Hindlimb muscle (tissue), 1 donor: ENCODE measurements at places on chromosomes 6 and 20.
A peak's percentile ranks its signal among the peaks of the same experiment; 100 is the strongest.

DNA sequence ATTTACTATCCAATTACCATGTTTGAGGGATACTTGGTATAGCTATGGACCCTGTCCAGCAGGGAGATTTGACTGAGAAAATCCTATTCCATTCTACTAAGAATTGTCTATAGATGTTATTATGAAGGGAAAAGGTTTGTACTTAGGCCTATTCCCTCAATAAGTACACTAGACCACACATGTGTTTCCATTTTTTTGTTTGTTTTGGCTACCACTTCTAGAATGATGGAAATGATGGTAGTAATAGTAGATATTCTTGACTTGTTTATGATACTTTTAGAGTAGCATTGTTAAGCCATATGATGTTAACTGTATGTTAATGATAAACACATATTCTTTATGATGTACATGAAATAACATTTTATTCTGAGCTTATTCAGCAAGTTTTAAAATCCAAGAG is 144.8 kb downstream of the OGFRL1 start:
- no peak for DNase-seq

GRCh38 chr6:1003394-1004160 is 308.3 kb upstream of the FOXQ1 start:
- no peak for DNase-seq

DNA sequence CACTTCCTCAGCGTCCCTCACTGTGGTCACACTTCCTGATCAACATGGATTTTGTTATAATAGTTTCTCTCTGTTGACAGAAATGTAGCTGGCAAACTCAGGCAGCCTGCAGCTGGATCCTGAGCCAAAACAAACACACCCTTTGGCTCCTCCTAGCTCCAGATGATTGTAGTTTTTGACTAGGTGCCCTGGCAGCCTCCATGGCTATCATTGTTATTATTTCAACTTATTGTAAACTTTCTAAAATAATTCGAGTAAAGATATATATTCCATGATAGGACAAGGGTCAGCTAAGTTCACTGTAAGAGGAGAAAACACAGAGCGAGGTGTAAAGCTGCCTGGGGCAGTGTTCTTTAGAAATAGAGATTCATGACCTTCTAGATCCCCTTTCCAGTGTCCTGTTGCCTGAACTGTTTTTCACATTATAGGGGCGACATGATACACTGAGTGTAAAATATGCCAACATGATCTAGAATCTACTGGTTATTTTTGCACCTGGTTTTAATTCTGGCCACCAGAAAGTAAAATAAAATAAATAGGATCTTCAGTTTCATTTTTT is 98.2 kb upstream of the HDGFL1 start:
- peak; percentile 49 for DNase-seq

- DNase-seq, result no peak
These were observed 70.4 kb downstream of the NOL4L start for GRCh38 chr20:32514760-32515159.

DNA sequence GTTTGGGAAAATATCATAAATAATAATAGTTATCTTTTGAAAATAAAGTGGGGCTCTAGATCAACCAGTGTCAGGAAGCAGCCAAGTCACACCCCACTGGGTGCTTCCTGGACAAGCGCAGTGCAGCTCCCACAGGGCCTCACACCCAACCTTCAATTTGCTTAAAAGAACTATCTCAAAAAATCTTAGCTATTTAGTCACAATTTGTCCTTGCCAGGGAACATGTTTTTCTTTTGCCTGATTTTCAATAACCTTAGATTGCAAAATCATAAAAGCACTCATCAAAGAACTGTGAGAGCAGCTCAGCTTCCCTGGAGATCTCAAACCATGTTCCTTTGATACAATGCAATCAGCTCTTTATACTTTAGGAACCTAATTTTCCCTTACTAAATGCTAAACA is 1.6 kb upstream of the NCOA7 start:
- DNase-seq, result no peak

GRCh38 chr20:63699466-63700198 is 3.2 kb downstream of the TNFRSF6B start:
- no peak for DNase-seq

GRCh38 chr20:20711413-20711812 is 1.0 kb downstream of the RALGAPA2 start:
- no peak for DNase-seq

DNA sequence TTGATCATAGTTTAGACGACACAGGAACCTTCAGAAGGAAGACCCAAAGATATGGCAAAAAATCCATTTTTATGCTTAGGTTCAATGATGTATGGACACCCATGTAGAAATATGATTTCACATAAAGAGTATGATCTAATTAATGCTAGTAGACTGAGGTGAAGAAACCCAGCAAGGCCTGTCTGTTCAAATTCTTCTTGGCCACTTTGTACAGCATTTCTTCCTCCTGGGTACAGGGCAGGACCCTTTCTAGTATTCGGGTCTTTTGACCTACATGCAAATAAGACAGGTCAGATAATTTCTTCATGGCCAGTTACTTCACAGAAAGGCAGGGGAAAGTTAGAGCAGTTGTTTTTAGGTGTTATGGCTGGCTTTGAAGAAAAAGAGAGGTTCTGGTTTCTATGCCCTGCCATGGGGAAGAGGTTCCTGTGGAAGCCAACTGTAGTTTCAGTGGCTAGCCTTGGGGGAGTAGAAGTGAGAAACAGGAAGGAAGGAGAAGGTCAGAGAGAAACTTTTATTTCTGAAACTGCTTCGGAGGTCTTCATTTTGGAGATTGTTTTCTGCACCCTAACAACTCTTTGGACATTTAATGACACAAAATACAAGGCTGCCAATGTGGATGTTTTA is 208.3 kb downstream of the PTPRK start:
- no peak for DNase-seq

- DNase-seq, result no peak
These were observed 4.0 kb downstream of the VARS1 start for GRCh38 chr6:31791324-31792089.

DNA sequence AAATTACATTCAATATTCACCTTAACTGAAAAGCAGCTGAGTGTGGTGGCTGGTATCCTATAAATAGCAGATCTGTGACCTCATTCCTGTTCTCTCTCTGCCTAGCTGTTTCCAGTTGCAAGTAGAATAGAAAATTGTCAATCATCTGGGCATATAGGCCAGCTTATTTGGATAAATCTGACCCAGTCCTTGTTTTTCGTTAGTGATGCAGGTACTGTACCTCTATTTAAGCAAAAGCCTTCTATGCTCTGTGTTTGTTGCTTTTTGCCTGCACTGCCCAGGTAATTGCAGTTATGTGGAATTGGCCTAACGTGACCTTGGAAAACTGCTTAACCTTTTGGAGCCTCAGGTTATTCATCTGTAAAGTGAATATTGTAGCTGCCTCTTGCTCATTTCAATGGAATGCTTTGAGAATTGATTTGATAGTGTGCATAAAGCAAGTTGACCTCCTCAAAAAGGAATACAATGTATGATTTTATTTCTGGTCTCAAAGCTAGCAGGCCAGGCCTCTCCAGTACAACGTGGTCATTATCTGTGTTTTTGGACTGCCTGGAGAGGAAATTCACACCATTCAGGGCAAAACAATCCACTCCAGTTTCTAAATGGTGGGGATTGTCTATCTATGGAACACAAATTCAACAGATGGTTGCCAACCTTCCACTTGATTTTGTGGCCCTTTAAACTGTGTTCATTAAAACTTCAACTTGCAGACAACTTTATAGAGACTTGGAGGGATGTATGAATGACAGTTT is 508.7 kb upstream of the CITED2 start:
- DNase-seq, result no peak

DNA sequence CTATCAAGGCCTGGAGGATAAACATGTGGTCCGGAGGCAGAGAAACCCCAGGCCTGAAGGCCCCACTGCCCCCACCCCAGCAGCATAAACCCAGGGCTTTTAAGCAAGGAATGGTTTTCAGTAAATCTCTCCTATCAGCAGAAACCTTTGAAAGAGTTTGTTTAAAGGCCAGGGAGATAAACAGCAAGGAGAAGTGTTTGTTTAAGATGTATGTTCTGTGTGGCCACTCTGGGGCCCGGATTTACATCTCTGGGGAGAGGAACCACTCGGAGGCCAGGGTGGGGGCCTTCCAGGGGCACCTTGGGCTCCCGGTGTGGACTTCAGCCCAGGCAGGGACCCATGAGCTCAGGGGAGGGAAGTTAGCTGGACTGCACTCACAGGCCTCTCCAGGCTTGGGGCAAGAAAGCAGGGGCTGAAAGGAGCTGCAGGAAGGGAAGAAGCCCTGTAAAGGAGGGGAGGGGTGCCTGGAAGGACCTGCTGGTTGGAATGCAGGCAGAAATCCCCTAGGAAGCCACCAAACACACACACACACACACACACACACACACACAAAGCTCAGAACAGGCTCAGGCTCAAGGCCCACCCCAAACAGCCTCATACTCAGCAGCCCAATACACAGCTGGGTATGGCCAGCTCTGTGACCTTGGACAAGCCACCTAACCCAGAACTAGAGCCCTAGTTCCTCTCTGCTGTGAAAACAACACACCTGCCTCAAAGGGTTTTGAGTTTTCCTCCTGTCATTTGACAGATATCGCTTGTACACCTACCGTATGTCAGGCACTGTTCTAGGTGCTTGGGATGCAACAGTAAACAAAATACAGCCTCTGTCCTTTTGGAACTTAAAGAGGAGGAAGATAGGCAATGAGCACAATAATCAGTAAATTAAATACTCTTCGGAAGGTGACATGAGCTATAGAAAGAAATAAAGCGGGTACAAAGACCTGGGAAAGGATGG is 26.2 kb upstream of the FOXP4 start:
- no peak for DNase-seq

DNA sequence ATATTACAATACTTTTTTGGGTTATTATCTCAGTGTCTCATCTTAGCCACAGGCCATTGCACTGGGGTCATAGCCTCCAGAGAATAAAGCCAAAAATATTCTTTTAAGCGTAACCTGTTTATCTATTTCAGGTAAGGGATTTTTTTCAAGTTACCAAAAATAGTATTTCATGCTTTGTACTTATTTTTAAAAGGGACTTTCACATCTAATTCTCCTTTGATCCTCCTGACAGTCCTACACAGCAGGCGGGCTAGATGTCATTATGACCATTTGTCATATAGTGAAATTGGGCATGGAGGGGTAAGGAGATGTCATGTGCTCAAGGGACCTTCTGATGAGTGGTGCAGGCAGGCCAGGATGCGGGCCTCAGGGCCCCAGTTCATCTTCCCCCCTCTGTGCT is 68.9 kb downstream of the TBC1D7 start:
- no peak for DNase-seq

GRCh38 chr6:82078286-82078908 is 169.1 kb downstream of the IBTK start:
- no peak for DNase-seq

- DNase-seq, result no peak
These were observed 88.1 kb upstream of the TGM3 start for GRCh38 chr20:2207770-2208097.

- peak; percentile 21 for DNase-seq
These were observed 64.6 kb upstream of the TXNDC5 start for GRCh38 chr6:7974938-7975763.

GRCh38 chr6:35973670-35974222 is 50.7 kb downstream of the SLC26A8 start:
- no peak for DNase-seq

- DNase-seq, result no peak
These were observed 955 bp downstream of the DLL1 start for GRCh38 chr6:170289951-170290295.

DNA sequence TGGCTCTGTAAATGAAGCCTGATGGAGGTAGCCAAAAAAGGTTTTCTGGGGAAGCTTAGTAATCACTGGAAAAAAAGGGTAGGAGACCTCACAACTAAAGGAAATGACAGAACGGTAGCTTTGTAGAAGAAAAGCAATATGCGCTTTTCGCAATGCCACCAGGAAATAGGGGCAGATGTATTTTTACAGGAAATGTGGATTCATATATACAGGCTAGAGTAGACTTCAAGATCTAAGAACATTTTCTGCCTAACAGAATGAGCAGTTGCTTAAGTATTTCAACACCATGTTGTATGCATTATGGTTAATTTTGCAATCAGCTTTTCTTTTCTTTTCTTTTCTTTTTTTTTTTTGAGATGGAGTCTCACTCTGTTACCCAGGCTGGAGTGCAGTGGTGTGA is 219.6 kb downstream of the CD83 start:
- no peak for DNase-seq
